Activated CD4-positive, alpha-beta T cell treated with anti-CD3 and anti-CD28 coated beads, Interleukin-2, amount 10 ng/mL, durations not matched to agents 24 days and 14 days (primary cell): ENCODE measurements at places on chromosomes 13 and 19. TPM values are rescaled to one million over a fixed set of nuclear protein-coding genes. Genes with fewer than 3 reads are reported as not detected.

Gene NANOS3
- total RNA-seq: 1.4 and 1.9 TPM in 2 replicates

Gene ZNF90
- total RNA-seq: 4.8 and 5.1 TPM in 2 replicates

Gene KLC3
- not detected in 2 replicates for total RNA-seq

Gene MEIS3
- not detected in 2 replicates for total RNA-seq

Gene NEK5
- not detected in 2 replicates for total RNA-seq

Gene CYP4F11
- not detected in 2 replicates for total RNA-seq

Gene CYP4F2
- total RNA-seq: not detected in 2 replicates

Gene CCDC70
- not detected in 2 replicates for total RNA-seq
